ENCODE measurements at places on chromosomes 13 and 19.

DNA sequence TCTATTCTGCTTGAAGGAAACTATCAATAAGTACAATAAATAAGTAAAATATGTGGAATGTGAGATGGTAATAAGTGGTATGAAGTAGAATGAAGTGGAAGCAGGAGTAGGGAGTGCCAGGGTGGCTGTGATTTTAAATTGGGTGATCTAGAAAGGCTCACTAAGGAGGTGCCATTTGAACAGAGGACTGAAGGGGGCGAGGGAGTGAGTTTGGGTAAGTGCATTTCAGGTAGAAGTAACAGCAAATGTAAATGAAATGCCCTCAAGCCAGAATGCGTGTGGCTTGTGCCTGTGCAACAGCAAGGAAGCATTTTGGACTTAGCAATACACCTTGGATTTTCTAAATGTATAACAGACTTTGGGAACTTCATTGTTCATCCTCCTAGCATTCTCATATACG lies 77.1 kb downstream of the CCNA1 start:
- no peak overlapping the region for H3K4me3 ChIP-seq
- DNase-seq: peak; percentile 39
- no peak overlapping the region for H3K27ac ChIP-seq
- no peaks in the 10 kb centered on the region for H3K27me3 ChIP-seq
- no peaks in the 10 kb centered on the region for H3K36me3 ChIP-seq

- no peaks in the 10 kb centered on the region for H3K27me3 ChIP-seq
- no peak overlapping the region for H3K4me3 ChIP-seq
- H3K36me3 ChIP-seq: no peaks in the 10 kb centered on the region
- H3K27ac ChIP-seq: no peak overlapping the region
- no peaks in the 10 kb centered on the region for H3K4me1 ChIP-seq
- no peak for DNase-seq
Measured at GRCh38 chr13:47829690-47830089, 171.4 kb downstream of the SUCLA2 start.

- no peak for DNase-seq
- H3K27ac ChIP-seq: no peak overlapping the region
- peaks cover 5% of the 10 kb centered on the region for H3K36me3 ChIP-seq
- no peak overlapping the region for H3K4me3 ChIP-seq
- no peaks in the 10 kb centered on the region for H3K27me3 ChIP-seq
Measured at GRCh38 chr19:39398297-39398864, 7.2 kb downstream of the MED29 start.

DNA sequence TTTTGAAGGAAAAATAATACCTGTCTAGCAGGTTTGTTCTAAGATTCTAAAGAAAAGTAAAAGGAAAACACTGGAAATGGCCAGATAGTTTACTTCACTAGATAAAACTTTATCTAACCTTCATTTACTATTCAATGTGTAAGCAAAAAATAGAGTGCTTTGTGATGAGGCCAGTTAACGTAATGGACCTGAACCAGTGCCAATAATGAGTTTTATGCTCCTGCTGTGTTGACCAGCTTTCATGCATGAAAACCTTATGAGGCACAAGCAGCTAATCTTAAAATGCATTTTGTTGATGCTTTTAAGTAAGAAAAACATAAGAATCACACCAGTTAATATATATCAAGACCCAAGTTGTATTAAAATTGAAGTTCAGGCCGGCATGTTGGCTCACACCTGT lies 617.2 kb upstream of the GPC6 start:
- H3K36me3 ChIP-seq: no peaks in the 10 kb centered on the region
- H3K27me3 ChIP-seq: no peaks in the 10 kb centered on the region
- H3K4me1 ChIP-seq: no peaks in the 10 kb centered on the region
- no peak for DNase-seq
- H3K27ac ChIP-seq: no peak overlapping the region

DNA sequence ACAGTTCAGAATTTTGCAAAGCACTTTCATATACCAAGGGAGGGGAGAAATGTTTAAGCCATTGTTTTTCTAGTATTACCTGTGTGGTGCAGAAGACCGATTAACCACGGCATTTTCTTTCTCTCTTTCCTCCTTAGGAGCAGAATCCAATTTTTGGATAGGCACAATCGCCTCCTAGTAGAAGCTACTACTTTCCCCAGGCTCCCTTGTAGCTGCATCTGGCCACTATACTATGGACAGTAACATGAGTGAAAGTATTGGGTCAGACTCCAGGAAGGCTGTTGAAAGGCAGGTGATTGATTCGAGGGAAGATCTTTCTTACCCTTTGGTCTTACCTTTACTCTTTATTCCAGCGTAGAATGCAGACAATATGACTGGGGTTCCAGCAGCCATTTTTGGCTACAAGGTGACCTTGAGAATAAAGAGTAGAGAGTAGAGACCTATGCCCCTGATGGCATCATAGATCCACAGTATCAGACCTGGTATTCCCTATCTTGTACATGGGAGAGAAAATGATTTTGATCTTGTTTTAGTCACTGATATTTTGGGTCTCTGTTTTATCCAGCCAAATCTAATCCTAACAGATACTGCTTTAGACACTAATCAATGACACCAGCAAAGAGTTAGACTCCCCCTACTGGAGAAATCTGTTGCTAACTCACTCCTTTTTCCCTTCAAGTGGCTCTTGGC lies 77.0 kb downstream of the LRRC63 start:
- DNase-seq: peak; percentile 39
- H3K36me3 ChIP-seq: no peaks in the 10 kb centered on the region
- H3K27me3 ChIP-seq: no peaks in the 10 kb centered on the region
- H3K4me1 ChIP-seq: no peaks in the 10 kb centered on the region
- no peak overlapping the region for H3K27ac ChIP-seq

- H3K36me3 ChIP-seq: no peaks in the 10 kb centered on the region
- no peaks in the 10 kb centered on the region for H3K4me1 ChIP-seq
- no peaks in the 10 kb centered on the region for H3K27me3 ChIP-seq
- no peak overlapping the region for H3K27ac ChIP-seq
- H3K4me3 ChIP-seq: no peak overlapping the region
Measured at GRCh38 chr19:46189971-46190888, 39.3 kb upstream of the IGFL1 start.

DNA sequence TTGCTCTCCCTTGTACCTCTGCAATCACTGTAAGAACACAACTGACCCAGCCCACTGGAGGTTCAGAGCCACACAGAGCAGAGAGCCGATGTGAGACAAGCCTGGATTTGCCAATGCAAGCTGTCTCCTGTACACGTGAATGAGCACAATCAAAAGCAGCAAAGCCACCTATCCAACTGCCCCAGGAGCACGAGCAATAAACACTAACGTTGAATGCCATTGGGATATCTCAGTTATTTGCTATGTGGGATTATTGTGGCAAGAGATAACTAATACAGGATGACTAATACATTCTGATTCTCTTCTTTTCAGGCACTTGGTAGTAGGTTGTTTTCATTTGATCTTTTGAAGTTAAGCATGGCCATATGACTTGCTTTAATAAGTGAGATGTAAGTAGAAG lies 85.2 kb upstream of the FAM216B start:
- no peak overlapping the region for H3K4me3 ChIP-seq
- no peaks in the 10 kb centered on the region for H3K27me3 ChIP-seq
- DNase-seq: no peak
- no peak overlapping the region for H3K27ac ChIP-seq

DNA sequence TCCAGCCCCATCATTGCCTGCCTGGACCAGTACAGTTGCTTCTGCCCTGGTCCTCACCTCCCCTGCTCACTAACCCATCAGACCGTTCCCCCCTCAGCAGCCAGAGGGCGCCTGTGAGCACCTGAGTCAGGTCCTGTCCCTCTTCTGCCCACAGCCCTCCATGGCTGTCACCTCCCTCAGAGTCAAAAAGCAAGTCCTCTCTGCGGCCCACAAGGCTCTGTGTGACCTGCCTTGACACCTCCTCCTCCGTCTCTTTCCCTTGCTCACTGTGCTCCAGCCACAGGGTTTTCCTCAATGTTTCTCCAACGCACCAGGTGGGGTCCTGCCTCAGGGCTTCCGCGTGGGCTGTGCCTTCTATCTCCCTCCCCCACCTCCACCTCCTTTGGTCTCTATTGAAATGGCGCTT lies 29.4 kb upstream of the PTPRS start:
- H3K36me3 ChIP-seq: no peaks in the 10 kb centered on the region
- no peak for DNase-seq
- no peaks in the 10 kb centered on the region for H3K4me1 ChIP-seq

DNA sequence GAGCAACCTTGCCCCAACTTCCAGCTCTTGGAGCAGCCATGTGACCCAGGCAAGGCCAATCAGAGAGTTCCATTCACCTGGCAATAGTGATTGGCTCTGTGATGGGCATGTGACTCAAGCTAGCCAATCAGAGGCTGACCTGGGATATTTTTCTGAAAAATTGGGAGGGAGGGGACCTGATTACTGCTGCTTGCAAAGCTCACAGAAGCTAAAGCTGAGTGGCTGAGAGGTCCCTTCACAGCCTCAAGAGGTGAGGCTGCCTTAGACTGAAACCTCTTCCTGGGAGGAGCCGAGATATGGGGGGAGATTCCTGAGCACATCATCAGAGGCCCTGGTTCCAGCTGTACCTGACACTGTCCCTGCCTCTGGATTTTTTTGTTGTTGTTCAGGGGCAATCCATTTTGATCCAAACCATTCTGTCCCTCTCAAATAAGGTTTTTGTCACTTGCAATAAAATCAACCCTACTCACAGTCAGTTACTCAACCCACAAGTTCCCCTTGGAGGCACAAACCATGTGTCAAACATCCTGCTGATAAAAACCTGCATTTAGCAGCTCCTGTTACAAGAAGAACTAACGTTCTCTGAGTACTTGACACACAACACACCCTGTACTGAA lies 4.8 kb downstream of the CIB3 start:
- H3K27ac ChIP-seq: no peak overlapping the region
- H3K27me3 ChIP-seq: no peaks in the 10 kb centered on the region
- H3K4me1 ChIP-seq: no peaks in the 10 kb centered on the region
- no peaks in the 10 kb centered on the region for H3K36me3 ChIP-seq
- DNase-seq: no peak

DNA sequence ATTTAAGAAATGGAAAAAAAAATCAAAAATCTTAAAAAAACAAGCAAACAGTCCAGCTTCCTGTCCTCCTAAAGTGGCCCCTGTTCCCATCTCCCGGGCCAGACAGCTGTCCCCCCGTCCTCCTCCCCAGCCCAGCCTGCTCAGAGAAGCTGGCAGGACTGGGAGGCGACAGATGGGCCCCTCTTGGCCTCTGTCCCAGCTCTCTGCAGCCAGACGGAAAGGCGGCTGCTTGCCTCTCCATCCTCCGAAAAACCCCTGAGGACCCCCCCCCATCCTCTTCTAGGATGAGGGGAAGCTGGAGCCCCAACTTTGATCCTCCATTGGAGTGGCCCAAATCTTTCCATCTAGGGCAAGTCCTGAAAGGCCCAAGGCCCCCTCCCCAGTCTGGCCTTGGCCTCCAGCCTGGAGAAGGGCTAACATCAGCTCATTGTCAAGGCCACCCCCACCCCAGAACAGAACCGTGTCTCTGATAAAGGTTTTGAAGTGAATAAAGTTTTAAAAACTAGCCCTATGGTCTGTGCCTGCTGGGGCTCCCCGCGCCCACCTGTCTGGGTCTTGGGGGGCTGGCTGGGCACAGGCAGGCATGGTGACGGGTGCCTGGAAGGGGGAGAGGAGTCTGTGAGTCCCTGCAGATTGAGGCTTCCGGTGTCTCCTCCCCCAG lies 3.8 kb downstream of the GADD45GIP1 start:
- peaks cover 33% of the 10 kb centered on the region for H3K36me3 ChIP-seq
- no peaks in the 10 kb centered on the region for H3K27me3 ChIP-seq
- H3K27ac ChIP-seq: no peak overlapping the region
- H3K4me3 ChIP-seq: no peak overlapping the region
- DNase-seq: no peak

DNA sequence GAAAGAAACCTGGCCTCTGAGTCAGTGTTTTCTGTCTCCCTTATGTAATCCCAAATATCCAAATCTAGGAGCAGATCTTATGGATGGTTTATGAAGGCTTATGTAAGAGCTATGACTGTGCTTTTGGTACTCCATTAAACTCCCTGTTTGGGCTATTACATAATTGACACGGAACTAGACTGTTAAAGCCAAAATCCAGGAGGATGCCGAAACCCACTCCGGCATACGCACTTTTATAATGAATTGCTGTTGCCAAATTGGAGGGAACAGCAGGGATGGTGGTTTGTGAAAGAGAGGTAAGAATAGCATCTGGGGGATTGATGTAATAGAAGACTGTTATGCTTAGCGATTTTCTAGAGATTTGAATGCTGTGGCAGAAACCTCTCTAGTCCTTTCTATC lies 2.0 kb downstream of the MTUS2 start:
- no peak overlapping the region for H3K4me3 ChIP-seq
- no peak for DNase-seq
- H3K36me3 ChIP-seq: no peaks in the 10 kb centered on the region
- H3K27ac ChIP-seq: no peak overlapping the region

DNA sequence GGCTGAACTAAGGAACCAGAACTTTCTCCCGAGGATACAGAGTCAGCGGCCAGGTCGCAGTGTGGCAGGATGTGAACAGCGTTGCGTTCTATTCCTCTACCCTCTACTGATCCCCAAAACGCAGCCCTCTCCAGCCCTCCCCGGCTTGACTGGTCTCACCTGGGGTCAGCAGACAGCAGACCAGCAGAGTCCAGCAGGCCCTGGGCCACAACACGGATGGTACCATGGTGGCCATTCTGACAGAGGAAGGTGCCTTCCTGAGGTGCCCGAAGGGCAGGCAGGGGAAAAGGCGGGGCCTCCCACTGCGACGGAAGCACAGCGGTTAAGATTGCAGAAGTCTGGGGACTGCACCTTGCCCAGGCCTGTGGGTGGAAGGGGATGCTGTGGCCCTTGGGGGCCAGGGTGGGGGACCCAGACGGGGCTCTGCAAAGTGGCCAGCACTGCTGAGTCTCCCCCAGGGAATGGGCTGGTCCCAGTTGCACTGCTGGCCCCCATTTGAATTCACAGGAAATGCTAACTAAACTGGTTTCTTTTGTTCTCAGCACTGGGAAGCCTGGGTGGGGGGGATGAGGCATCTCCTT lies at the start of gene ICAM3:
Gene ICAM3, minus strand, starts transcription at position 245 of the 581 bp plus-strand sequence. Its CDS starts 10 bp downstream, at position 235.
- H3K27me3 ChIP-seq: no peaks in the 10 kb centered on the region
- H3K27ac ChIP-seq: no peak within 1 kb of the TSS
- no peak for DNase-seq
- H3K36me3 ChIP-seq: no peaks in the 10 kb centered on the region

DNA sequence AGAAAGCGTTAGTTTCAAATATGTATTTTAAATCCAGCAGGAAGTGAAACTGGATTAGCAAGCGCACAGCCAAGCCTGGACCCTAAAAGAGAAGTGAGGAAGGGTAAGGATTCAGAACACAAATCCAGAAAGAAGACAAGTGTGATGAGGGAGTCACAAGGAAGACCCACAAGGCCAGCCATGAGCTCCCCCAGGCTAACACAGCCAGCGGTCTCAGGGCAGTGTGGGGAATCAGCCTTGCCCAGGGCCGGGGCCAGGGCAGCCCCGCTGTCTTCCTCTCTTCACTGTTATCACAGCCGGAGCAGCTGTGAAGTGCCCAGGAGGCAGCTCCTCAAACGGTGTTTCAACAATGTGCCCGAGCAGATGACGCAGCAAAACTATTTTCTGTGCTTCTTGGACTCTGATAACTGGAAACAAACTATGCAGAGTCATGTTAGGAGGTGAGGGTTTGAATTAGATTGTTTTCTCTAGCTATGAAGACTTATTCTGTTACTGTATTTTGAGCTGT lies 12.2 kb upstream of the CDC16 start:
- no peak overlapping the region for H3K4me3 ChIP-seq
- DNase-seq: no peak
- H3K27ac ChIP-seq: no peak overlapping the region
- H3K27me3 ChIP-seq: no peaks in the 10 kb centered on the region
- H3K36me3 ChIP-seq: no peaks in the 10 kb centered on the region

All from iPS DF 6.9 (cell line).